ENCODE measurements at places on chromosomes 11 and 22.
A peak's percentile ranks its signal among the peaks of the same experiment; 100 is the strongest.

GRCh38 chr11:7759010-7759409 lies 37.7 kb downstream of the OR5P2 start:
- no peak for DNase-seq

DNA sequence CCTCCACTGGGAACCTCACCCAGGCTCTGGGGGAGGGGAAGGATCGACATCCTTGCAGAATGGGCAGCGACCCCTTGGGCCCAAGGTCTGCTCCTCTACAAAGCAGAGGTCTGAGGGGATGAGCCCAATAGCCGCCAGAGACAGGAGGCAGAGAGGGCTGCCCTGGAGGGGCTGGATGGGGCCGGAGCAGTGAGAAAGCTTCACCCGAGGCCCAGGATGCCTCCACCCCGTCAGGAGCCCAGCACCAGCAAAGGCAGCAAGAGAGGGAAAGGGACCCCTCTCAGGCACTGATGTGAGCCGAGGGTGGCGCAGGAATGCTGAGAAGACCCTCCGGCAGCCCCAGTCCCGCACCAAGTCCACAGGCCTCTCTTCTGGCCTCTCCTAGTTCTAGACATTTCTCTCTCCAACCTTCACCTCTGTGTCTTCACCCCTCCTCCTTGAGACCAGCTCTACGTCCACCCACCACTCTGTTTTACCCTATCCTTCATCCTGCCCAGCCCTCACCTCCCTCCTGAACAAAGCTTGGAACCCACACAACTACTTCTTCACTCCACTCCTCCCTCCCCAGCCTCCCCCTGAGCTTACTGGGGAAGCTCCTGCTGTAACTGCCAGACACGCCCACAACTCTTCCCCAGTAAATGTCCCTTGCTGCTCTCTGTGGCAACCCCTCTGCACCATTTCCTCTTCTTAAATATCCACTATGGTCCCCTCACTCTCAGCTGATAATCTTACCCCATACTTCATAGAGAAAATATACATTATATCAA lies 131.9 kb downstream of the MPPED1 start:
- DNase-seq: no peak

- DNase-seq: peak; percentile 68
Measured at GRCh38 chr11:61092280-61092766, 10.0 kb upstream of the CD5 start.

DNA sequence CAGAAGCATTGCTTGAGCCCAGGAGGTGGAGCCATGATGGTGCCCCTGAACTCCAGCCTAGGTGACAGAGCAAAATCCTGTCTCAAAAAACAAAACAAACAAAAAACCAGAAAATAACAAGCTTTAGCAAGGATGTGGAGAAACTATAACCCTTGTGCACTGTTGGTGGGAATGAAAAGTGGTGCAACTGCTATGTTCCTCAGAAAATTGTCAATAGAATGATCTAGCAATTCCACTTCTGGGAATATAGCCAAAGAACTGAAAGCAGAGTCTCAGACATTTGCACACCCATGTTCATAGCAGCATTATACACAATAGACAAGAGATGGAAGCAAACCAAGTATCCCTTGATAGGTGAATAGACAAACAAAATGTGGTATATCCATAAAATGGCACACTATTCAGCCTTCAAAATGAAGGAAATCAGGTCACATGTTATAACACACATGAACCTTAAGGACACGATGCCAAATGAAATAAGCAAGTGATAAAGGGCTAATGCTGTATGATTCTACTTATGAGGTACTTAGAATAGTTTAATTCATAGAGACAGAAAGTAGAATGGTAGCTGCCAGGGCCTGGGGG lies 15.9 kb downstream of the KLHL22 start:
- no peak for DNase-seq

- no peak for DNase-seq
Measured at GRCh38 chr22:29758068-29758622, 8.7 kb downstream of the ZMAT5 start.

DNA sequence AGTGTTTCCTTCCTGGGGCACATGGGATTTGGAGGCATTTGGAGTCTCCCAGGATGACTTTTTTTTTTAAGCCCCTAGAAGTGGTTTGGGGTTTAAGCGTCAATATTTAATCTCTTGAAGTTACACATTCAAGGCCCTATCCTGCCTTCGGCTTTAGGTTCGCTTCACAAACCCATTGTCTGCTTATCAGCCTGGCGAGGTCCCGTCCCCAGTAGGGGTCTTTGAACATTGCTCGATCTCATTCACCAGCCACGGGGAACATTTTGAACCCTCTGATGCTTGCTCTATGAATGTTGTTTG lies 75.9 kb downstream of the KCNQ1 start:
- DNase-seq: no peak

DNA sequence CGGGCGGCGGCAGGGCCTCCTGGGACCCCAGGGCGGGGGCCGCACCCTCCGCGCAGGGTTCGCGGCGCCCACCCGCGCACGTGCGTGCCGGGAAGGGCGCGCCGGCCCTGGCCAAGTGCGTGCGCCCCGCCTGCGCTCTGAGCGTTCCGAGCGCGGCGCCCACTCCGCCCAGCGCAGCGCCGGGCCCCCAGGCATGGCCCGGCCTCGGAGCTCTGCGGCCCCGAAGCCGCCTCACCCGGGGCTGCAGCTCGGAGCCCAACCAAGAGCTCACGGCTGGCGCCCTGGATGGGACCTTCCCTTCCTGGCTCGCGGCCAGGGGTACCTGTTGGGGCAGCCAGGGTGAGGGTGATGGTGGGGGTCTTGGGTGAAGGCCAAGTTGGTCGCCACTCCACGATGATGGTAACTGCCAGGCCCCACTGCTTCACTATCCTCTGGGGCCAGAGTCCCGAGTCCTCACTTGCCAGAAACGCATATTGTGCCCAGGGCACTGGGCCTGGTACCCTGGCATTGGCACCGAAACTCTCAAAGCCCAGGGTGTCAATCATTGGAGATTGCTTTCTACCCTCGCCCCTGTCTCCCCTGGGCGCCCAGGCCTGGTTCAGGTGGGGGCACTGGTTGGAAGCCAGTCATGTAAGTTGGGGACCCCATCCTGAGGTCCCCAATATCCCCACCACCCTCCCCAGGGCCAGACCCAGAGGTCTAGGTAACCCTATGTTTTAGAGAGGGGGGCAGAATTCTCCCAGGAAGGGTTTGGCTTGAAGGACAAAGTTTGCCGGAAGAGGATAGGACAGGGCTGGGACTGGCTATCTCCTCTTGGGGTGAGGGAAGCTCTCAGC lies 882 bp downstream of the ANO1 start:
- no peak for DNase-seq

DNA sequence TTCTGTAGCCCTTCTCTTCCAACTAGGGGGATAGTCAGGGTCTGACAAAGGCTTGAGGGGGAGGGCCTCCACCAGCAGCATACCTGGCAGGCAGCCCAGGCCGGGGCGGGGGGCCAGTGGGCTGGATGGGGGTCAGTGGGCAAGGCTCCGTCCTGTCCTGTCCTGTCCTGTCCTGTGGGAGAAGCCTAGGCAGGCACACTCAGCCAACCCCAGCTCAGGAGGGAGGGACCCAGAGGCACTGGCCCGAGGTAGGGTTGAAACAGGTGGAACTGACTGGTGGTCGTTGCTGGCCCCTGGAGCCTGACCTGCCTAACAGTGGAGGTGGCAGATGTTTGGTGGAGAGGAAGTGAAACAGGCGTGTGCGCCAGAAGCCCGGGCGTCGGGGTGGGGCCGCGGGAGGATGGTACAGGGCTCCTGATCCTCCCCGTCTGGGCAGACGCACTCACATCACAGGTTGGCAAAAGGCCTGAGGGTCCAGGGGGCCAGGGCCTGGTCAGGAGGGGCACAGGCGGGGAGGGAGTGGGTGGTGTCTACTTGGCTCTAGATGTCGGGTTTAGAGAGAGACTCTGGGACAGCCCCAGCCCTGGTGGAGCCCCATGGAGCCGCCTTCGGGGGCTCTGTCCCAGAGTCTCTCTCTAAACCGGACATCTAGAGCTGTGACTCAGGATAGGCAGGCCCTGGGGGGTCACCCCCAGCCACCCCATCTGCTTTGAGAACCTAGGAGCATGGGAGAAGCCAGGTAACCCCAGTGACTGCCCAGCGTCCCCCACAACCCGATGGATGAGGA lies 32.5 kb upstream of the GRAMD4 start:
- DNase-seq: no peak

GRCh38 chr11:83265331-83265730 lies 20.8 kb downstream of the CCDC90B start:
- no peak for DNase-seq

- DNase-seq: no peak
Measured at GRCh38 chr11:27473017-27473406, 422 bp upstream of the LGR4 start.

GRCh38 chr11:106656646-106657045 lies 361.6 kb downstream of the GUCY1A2 start:
- no peak for DNase-seq

- DNase-seq: no peak
Measured at GRCh38 chr11:128193615-128194014, 393.7 kb downstream of the ETS1 start.

DNA sequence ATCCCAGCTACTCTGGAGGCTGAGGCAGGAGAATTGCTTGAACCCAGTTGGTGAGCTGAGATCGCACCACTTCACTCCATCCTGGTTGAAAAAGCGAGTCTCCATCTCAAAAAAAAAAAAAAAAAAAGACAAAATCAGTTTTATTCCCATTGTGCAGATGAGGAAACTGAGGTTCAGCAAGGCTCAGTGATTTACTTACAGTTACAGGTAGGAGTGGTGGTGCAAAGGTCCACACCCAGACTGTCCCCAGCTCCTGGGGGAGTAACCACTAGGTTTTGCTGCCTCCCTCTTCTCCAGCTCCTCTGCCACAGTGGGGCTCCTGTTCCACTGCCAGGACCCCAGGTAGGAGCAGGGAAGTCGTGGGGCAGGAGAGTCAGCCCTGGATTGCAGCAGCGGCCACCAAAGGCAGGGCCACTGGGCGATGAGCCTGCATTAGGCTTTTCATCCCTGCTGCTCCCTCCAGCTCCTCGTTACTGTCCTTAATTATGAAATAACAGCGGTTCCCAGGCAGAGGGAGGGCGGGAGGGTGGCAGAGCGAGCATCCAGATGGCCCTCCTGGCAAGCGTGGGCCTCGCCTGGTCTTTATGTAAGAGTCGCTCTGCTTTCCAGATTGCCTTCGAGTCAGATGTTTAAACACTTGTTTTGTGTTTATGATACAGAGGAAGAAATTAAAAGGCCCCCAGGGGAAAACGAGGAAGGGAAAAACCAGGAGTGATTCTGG lies 15.5 kb upstream of the RASD2 start:
- no peak for DNase-seq

GRCh38 chr11:47123094-47123493 lies 53.6 kb downstream of the ARFGAP2 start:
- no peak for DNase-seq

GRCh38 chr11:27211370-27212127 lies 151.5 kb downstream of the CCDC34 start:
- no peak for DNase-seq

DNA sequence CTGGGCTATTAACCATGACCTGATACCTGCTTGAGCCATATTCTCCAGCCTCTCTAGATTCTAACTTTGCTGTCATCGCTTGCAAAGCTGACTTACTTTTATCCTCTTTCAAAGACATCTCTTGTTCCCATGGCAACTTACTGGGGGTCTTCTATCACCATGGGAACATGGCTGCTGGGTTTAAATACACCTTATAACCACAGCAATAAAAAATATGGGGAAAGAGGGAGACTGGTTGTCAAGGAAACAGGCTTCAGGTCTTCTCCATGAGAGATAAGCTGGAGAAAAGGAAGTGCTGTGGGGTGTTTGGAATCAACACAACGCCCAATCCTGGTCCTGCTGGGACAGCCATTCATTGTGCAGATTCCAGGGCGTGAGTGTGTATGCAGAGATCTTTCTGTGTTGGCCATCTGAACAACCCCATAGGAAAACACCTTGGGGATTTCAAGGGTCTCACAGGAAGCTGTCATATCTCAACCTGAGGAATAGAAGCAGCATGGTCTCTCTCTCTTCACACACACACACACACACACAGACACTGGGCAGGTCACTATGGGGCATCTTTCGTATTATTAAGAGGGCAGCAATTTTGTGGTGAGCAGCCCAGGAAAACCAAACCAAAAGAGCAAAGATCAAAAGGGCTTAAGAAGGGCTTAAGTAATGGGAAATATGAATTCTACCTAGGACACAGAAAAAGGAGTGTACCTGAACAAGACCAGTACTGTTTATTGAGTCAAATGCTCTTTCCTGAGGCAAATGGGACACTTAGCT lies 344.7 kb upstream of the NCAM1 start:
- DNase-seq: no peak

DNA sequence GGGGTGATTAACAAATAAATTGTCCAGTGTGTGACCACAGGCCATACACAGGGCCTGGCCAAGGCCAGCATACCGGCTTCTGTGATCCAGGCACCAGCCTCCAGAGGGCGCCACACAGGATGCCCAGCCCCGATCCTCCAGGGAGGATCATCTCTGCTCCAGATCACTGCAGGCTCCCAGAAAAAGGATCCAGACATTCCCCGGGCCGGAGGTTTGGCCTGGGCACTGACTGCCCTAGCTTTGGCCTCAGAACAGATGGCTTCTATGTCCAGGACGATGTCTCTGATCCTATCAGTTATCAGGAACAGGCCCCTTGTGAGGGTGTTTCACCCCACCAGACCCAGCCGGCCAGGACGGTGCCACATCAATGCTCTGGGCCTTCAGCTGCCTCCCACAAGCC lies 74.5 kb upstream of the LMO1 start:
- DNase-seq: no peak

DNA sequence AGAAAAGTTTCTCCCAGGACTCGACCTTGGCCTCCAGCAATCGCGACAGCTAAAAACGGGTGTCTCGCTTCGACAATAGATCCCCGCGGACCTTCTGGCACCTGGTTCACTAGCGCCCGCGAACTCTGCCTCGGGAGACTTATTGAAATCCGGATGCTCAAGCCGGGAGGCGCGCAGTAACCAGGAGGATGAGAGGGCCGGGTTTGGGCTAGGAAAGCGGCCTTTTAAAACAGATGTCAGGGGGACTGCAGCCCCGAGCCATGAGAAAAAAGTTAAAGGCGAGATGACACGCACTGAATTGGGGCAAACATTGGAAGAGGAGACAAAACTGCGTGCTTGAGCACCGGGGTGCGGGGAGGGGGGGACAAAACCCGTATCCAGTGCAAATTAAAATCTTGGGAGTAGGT lies 637 bp upstream of the ZBTB16 start:
- no peak for DNase-seq

- DNase-seq: peak; percentile 16
Measured at GRCh38 chr11:86800076-86800959, at the start of gene PRSS23. Gene PRSS23, plus strand, starts transcription at chr11:86800542. Its CDS starts 7,102 bp downstream, at chr11:86807644.

- no peak for DNase-seq
Measured at GRCh38 chr11:134497586-134497985, 85.5 kb upstream of the B3GAT1 start.

DNA sequence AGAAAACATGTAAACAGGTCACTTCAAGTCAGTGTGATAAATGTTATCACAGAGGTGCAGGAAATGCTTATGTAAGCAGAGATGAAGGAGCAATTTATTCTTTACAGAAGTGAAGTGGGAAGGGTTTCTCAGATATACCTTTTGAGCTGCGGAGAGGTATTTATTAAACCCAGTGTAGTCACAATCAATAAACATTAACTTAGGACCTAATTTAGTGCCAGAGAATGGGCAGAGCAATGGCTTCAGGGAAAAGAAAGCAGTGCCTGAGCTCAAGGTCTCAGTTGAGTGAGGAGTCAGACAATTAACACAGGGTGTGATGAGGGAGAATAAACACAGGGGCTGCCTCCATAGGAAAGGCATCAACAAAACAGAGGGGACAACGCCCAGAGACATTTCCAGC lies 1.9 kb downstream of the MS4A5 start:
- no peak for DNase-seq

GRCh38 chr22:41943661-41944209 lies 3.2 kb downstream of the CENPM start:
- no peak for DNase-seq

- DNase-seq: no peak
Measured at GRCh38 chr11:69445131-69445470, 36.4 kb upstream of the LINC01488 start.

GRCh38 chr22:24060375-24060788 lies 49.3 kb downstream of the CABIN1 start:
- DNase-seq: no peak

Data from activated naive CD4-positive, alpha-beta T cell treated with Interleukin-2 at 50 U/mL for 16 hours (primary cell).